Stimulated activated CD8-positive, alpha-beta memory T cell treated with anti-CD3 and anti-CD28 coated beads, Interleukin-7, amount 100 ng/mL, for 48 hours (primary cell): ENCODE measurements at places on chromosomes 5 and 9.

DNA sequence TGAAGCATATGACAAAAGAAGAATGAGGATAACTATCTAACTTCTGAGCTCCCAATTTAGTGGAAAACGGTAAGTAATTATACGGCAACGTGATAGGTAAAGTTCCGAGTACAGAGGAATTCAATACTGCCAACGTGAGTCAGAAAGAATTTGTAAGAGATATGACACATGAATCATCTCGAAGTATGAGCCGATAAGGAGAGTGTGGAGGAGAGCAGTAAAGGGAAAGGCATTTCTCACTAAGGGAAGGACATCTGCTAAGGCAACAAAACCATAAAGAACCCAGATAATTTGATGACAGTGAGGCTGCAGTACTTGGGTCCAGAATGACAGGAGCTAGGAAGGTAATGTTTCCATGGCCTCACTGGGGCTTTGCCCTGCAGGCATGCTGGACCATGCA, 11.0 kb downstream of the MPDZ start:
- DNase-seq: no peak

DNA sequence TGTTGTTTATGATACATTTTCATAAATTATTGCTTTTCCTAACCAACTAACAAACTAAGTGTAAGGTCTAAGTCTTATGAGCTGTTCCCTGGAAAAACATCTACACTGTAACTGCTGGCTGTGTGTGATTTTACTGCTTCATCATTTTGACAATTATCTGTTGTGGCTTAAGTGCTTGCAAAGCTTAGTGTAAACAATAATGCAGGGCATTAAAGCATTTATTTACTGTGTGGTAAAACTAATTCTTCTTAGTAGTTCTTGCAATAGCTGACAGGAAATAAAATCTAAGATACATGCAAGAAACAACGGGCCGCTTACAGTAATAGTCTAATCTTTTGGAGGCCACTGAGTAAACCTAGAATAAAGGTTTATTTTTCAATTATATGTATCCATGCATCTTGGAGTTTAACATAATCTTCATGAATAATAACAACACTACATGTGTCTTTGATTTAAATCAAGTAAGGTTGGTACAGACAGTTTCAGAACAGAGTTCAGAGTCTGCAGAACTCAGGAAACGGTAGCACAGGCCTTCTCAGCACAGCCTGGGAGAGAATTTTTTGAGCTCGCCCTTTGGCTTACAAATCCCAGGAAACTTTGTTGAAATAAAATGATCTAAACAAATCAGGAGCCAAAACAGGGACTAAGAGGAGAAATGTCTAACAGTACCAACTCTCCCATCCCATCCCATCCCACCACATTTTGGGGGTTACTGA, 473.1 kb downstream of the NR2F1-AS1 start:
- no peak for DNase-seq

GRCh38 chr5:158679221-158679641, 420.5 kb downstream of the EBF1 start:
- no peak for DNase-seq

- no peak for DNase-seq
These were observed 74.2 kb downstream of the CPLANE1 start for GRCh38 chr5:37174928-37175327.

GRCh38 chr9:93960221-93960970, 5.2 kb upstream of the BARX1 start:
- DNase-seq: no peak

DNA sequence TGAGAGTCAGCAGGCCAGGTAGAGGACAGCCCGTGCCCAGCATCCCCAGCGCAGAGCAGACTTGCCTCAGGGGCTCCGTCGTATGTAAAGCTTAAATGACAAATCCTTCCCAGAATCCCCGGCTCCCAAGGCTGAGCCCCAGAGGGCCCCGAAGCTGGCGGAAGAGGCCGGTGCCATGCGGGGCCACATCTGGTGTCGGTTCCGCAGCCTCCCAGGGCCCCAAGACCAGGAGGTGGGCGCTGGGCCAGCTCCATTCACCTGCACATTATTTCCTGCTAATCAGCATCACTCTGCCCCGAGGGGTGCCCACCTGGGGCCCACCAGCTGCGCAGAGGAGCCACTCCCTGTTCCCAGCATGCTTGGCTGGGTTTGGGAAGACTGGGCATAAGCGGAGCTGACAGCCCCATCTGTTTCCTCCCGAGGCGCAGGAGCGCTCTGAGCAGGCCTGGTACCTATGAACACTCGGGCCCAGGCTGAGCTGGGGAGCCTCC, 124.0 kb upstream of the PPP1R26 start:
- DNase-seq: no peak

DNA sequence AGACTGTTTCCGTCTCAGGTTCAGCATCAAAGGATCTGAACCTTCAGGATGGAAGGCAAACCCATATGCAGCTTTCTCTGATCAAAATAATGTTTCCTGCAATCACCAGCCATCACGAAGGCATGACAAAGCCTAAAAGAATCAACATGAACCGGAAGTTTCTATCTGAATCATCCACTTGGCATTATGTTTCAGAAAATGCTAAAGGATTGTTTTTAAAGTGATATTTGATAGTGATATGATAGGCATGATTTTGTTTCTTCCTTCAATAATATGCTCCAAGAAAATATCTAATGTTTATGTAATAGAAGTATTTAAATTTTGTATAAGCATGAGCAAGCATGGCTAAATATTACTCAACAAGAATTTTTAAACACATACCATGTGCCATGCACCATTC, 219.6 kb downstream of the PLK2 start:
- no peak for DNase-seq

DNA sequence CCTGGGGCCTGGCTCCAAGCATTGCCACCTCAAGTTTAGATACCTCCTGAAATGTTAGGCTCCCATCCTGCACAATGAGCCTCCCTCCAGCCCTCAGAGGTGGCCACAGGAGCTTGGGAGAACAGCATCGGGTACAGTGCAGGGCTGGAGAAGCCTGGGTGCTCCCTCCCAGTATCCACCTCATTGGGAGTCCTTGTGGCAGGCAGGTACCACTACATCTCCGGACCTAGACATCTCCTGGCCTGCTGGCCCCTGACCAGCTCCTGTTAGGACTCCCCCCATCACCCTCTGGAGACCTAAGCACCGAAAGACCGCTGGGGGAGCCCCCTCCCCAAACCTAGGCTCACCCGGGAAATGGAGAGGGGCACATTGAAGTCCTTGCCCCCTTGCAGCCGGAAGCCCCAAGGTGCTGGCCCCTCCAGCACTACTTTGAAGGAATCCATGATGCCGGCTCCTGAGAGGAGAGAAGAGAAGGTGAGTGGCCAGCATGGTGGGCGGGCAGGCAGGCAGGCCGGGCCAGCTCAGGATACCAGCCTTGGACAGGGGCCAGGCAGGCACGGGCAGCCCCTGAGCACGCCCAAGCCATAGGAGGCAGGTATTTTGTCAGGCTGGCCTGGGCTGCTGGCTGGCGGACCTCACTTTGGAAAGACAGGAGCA, 1.2 kb downstream of the PDLIM7 start:
- no peak for DNase-seq

- DNase-seq: no peak
These were observed 225.0 kb downstream of the MLLT3 start for GRCh38 chr9:20397348-20397747.

GRCh38 chr5:76684756-76685519, 31.0 kb upstream of the F2R start:
- no peak for DNase-seq

GRCh38 chr5:81838307-81838906, 87.5 kb upstream of the SSBP2 start:
- DNase-seq: no peak

- no peak for DNase-seq
These were observed 2.9 kb upstream of the FOXD1 start for GRCh38 chr5:73451224-73452130.

DNA sequence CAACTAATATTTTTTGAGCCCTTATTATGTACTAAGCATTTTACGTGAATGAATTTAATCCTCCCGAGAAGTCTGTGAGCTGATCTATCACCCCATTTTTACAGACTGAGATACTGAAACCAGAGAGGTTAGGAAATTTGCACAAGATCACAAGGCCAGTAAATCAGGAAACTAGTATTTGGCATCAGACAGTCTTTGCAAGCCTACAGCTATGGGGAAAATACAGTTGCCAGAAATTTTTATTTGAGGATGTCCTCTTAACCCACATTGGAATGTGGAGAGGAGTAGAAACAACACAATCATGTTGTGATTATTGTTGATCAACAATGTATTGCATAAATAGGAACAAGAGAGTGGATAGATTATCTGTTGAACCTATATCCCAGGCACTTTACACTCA, 2.3 kb upstream of the SLC46A2 start:
- no peak for DNase-seq

DNA sequence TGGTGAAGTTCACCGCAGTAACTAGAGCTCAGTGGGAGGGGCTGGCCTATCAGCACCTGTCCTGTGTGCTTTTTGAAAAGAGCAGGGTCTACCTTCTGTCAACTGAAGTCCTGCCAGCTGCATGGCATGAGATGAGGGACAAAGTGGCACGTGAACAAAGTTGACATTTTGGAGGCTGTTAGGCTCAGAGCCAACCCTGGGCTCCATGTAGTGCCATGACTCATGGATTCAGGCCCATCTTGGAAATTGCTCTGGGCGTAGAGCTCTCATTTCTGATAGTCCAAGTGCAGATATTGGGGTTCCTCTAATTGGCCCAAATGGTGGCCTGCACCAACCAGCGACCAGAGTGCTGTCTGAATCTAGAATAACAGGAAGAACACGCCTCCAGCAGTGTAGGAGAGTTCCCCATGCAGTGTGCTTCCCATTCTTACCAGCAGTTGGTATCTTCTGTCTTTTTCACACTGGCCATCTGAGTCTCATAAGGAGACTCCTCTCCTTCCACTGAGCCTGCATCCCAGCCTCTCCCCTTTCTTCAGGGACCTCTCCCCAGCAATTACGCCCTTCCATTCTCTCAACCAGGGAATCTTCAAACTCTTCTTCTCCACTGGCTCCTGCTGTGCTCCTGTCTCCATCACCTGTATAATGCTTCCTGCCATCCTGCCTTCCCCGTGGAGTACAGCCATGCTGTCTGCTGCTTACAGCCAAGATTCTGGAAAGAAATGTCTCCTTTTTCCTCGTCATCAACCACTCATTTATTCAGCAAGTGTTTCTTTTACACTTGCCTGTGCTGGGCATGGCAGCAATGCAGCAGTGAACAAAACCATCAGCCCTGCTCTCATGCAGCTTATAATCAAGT, 30.4 kb downstream of the IRF1 start:
- no peak for DNase-seq

DNA sequence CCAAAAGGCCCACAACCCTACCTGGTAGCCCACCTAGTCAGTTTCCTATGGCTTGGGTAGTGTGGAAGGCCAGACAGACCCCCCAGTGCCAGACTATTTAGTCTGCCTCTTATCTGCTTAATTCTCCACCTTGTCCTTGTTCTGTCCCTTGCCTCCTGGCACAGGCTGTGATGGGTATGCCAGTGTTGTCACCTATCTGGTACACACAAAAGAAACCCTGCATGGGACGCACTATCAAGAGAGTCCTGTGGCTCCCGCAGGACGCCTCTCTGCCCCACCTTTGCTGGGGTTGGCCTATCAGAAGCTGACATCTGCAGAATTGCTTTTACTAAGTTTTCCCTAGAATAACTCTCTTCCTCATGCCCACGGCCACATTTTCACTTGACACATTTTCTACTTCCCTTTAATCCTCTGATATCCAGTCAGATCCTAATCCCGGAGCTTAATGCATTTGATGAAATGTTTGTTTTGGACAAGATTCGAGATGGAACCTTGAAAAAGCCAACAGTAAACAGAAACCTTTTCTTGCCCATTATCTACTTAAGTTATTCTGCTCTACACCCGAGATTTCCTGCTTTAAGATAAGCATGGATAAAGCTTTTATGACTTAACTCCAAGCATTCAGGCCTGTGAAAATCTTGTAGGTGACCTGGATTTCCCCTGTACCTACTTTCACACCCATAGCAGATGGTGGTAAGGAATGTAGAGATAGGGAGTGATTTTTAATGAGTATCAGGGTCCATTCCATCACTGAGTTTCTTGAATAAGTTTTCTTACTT, 468.5 kb downstream of the ZNF608 start:
- no peak for DNase-seq

DNA sequence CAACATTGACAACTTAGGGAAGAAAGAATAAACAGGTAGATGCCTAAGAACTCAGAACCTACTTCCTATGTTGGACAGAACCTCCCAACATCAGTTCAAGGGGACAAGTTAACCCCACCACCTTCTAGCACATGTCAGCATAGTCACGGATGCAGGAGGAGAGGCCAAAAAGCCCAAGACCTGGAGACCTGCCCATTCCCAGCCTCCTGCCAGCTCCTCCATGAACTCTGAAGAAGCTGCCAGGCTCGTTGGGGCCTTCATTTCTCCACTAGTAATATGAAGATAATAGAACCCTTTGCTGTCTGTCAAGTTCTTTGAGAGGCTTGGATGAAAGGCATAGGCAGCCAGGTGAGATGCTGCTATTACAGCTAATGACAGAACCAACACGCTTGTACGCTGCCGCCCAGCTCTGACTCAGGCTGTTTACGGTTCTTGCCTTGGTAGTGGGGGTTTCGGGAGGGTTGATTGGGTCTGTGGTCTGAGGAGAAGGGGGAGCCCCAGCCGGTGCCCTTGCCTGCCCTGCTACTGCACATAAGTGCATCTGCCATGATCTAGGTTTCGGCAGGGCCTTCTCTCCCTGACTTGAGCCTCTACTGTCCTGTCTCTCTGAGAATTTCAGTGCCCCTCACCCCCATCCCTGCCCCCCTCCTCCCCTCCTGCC, 82.2 kb downstream of the NRG2 start:
- DNase-seq: no peak

DNA sequence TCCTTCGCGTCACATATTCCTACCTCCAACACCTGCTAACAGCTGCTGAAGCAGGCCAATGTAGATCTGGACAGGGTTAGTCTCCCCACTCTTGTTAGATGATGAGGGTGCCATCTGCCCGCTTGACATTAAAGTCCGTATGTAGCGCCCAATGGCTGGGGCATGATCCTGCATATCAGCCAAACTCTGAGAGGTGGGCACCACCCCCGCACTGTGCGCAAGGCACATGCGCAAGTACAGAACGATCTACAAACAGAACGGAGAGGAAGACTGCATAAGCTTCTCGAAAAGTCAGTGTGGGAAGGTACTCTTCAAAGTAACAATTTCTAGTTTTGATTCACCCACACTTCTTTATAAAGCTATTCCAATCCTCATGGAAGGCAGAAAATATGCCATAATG, 69.8 kb downstream of the ECPAS start:
- no peak for DNase-seq

GRCh38 chr9:96072930-96073329, 197.4 kb downstream of the ERCC6L2 start:
- no peak for DNase-seq

DNA sequence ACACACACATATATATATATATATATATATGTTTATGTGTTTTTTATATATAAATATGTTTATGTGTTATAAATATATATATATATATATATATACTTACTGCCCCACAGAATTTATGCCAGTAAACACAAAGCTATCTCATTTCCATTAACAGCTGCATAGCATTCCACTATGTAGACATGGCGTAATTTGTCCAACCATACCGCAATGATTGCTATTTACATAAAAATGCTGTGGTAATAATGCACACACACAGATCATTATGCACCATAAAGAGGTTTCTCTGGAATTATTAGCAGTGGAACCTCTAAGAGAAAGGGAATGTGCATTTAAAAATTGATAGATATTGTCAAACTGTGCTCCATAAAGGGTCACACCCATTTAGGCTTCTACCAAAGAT, 150.1 kb downstream of the CEP120 start:
- no peak for DNase-seq

GRCh38 chr9:115098226-115098965, 19.6 kb downstream of the TNC start:
- no peak for DNase-seq
